NCI-H187 (cell line): ENCODE measurements at places on chromosomes 4 and X.
A peak's percentile ranks its signal among the peaks of the same experiment; 100 is the strongest.

DNA sequence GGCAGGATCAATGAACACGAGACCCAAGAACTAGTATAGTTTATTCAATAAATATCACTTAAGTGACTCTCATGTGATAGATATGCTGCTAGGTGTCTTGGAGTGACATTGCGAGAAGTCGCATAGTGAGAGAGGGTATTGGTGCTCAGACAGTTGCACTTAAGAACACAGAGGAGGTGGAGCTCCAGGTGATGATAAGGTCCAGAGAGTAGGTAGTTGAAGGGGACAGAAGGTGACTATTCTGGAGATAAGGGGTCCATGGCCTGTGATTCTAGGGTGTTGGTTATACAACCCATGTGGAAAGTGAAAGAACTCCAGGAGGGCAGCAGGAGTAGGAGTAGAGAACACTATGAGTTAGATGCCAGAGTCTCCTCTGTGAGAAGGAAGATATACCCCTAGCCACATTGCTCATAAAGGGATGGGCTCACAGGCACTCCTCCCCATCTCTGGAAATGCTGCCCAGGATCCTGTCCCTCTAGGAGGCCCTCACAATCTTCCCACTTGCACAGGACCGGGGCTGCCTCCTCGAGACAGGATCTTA, 9.2 kb downstream of the MAGED1 start:
- no peak for DNase-seq

DNA sequence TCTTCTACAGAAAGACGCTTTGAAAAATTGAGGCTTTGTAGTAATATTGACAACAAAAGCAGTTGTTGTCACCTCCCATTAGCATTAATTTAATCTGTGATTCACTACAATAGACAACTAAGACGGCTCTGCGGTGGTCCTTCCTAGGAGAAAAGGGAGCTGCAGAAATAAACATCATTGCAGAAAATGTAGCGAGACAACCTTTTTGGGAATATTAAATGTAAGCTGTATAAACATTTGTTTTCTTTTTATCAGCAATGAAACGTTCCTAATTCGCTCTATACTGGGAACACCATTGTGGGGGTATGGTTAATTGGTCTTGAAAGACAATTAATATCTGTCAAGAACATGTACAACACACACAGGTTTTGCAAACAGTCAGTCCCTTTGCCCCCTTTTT, 583.3 kb upstream of the TENM3 start:
- DNase-seq: no peak

- peak; percentile 43 for DNase-seq
These were observed 55.0 kb upstream of the NR0B1 start for GRCh38 chrX:30364229-30364628.

DNA sequence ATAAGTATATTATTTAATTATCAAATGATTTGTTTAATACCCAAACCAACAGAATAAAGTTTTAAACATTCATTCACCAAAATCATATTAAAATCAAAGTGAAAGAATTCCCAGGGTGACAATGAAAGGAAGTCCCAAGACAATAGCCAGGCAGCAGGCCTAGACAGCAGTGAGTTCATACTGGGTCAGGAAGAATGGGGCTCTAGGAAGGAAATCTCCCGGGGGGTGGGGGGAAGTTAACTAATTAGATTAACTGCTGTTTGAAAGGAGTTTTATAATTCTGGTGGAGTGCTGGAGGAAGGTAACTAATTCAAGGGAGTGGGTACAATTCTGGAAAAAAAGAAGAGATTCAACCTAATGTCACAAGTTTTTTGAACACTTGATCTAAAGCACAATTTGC, 104.1 kb downstream of the ZAR1 start:
- DNase-seq: no peak

- no peak for DNase-seq
These were observed 108.7 kb upstream of the TTC29 start for GRCh38 chr4:147054228-147054872.

DNA sequence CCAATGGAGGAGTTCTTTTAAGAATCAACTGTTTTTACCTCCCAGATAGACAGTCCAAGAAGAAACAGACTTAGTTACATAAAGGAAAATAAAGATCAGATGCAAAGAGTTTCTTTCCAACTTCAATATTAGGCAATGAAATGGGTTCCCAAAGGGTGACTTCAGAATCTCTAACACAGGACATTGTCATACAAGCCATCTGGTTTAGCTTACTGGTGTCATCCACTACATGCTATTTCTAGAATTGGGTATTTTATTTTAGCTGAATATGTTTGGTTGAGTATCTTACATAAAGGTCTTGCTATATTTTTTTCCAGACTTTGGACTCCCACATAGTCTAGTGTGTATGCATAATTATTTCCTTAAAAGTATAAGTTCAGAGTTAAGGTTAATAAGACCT, 162.1 kb upstream of the SLC7A11 start:
- DNase-seq: no peak

- DNase-seq: no peak
These were observed 44.2 kb downstream of the COQ2 start for GRCh38 chr4:83240379-83240875.

- no peak for DNase-seq
These were observed 154.4 kb downstream of the SHROOM3 start for GRCh38 chr4:76589402-76589801.

- DNase-seq: no peak
These were observed 337.3 kb upstream of the GNPDA2 start for GRCh38 chr4:45063696-45064095.

DNA sequence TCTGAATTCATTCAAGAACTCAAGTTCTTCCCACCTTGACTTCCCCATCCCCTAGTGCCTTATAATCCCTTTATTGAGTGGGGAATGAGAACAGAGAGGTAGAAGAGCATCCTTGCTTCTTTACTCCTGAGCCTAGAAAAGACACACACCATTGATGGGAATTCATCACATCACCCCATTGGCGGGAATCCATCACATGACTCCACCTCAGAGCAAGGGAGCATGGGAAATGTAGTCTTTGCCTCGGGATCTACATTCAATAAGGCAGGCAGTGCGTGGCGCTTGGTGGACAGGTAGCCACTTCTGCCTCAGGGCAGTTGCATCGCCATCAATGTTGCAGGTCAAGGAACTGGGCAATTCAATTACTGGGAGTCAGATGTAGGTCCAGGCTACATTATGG, 50.7 kb downstream of the MXRA5 start:
- DNase-seq: no peak

DNA sequence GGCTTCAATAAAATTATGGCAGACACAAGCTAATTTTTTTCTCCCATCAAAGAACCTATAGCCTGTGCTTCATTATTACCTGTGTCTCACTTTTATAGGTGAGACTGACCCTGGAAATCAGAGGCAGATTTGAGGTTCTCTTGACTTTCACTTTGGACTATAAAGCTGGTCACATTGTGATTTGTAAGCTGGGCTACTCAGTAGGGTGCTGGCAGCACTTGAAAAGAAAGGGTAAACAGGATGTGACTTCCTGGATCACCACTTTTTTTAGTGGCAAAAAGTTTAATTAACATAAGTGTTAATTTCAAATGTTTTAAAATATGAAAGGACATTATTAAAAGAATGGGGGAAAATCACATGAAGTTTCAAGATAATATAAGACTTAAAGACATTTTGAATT, 50.6 kb upstream of the GATB start:
- no peak for DNase-seq

DNA sequence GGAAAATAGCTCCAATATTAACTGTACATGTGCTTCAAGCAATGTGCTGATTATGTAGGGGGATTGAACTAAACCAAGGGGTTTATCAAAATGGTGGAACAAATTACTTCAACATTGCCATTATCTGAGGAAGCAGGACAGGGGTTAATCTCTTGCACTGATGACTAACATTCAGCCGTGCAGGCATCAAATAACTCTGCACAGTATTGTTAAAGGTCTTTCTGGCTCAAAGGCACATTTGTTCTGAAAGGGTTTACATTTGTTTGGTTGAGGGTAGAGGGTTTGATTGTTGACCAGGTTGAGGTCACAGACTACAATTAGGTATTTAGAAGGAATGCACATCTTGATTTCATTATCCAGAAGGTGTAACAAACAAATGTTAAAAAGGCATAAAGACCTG, 32.2 kb upstream of the CCSER1 start:
- DNase-seq: no peak

DNA sequence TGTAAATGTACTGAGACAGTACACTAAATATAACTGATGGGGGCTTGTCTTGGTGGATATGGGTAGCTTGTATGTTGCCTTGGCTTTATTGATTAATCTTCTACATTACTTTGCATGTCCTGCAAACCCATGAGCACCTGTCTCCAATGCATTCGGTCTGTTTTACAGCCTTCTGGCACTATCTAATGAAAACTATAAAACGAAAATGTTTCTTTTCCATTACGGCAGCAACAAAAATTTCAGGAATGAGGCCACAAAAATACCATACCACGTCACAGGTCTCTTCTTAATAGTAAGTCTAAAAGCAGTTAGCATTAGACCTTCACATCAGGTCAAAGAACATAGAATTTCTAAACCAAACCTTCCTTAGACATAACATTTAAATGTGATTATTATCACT, 49.8 kb downstream of the EDNRA start:
- no peak for DNase-seq

DNA sequence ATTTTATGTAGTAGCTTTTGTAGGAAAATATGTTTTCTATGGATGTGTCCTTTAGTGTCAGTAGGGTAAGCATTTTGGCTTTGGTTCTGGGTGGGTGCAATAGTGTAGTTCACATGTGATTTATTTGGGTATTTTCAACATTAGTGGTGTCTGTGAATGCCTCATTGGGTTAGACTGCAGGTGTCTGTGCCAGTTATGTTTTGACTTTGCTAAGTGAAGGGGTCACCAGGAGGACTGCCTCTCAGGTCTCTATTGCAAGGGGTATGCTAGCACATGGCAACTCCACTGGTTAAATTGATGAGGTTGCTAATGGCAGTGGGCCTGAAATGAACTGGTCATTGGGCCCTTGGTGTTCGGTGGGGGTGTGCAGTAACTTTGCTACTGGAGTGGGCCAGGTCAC, 467.1 kb downstream of the NAF1 start:
- DNase-seq: no peak

DNA sequence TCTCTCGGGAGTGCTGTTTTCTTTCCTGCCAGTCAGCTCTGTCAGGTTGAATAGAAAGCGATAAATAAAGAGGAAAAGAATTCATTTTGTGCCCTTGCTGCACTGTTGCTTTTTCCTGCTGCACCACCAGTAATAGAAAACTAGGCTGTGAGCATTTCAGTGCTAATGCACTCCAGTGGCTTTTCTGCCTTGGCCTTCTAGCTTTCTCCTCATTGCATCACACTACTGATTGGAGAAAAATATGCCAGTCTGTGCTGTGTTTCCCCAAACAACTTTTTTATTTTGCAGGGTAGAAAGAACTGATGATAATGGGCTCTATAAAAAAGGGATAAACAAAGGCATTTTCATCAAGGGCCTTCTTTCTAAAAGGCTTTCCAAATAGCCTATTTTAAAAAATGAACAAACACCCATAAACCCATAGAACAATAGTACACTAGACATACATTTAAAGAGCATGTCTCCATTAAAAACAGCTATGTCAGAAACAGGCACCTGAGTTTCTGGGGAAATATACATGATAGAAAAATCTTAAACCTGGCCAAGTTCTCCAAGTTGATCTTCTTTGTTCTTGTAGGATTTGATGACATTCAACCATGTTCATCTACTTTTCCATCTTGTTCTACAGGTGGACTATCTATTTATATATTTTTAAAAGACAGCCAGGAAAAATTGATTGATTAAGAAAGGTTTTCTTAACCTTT, 86.3 kb downstream of the GPRIN3 start:
- no peak for DNase-seq

DNA sequence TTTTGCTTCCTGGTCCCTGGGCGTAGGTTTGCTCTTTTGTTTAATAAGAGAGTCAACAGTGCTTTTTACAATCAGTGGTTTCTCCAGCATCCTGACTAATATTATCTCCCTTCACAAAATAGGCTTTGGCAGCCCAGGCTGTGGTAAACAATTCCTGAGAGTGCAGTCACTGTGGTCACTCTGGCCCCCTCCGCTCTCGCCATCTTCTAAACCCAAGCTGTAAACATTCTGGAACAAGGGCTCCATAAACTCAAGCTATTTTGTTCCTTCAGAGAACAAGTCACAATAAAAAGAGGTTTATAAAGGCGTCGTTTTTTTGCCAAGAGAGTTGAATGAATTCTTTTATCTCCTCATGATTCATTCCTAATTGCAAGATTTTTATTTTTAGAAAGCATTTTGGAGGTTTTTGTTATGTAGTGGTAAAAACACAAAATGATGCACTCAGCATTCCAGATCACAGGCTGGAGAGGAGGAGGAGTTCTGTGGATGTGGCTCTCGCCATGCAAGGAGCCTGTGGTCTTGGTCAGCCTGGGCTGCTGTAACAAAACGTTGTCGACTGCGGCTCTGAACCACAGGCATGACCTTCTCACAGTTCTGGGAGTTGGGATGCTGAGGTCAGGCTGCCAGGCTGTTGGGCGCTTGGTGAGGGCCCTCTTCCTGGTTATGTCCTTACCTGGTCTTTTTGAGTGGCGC, 486.4 kb upstream of the FAT1 start:
- DNase-seq: no peak

GRCh38 chr4:121270389-121270788, 106.3 kb upstream of the TNIP3 start:
- DNase-seq: no peak

DNA sequence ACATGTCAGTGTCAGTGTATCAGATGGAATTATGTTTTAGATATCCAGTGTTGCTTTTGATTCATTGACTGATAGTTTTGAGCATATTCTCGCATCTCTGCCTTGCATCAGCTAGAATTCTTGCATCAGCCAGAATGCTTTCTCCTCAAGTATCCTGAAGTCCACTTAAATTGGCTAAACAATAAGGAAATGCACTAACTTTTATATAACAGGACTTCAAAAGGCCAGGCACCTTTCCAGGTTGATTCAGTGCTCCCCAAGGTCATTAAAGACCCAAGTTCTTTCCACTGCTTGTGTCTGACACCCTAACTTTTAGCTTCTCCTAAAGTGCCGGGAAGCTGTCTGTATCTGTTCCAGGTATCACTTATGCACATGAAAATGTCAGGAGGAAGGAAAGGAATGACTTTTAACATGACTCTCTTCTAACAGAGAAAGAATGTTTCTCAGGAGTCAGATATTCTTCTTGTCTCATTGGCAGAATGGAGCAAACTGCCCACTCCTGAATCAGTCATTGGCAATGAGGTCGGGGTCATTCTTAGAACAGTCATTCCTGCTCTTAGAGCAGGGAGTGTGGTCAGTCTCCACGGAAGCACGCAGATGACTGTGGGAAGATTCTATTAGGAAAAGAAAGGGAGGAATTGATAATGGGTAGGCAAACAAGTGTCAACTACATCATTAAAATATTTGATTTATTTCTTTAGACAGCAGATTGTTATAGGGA, 92.9 kb upstream of the TLL1 start:
- no peak for DNase-seq
